Myocyte (in vitro differentiated cells): ENCODE measurements at places on chromosomes 6 and 20.

DNA sequence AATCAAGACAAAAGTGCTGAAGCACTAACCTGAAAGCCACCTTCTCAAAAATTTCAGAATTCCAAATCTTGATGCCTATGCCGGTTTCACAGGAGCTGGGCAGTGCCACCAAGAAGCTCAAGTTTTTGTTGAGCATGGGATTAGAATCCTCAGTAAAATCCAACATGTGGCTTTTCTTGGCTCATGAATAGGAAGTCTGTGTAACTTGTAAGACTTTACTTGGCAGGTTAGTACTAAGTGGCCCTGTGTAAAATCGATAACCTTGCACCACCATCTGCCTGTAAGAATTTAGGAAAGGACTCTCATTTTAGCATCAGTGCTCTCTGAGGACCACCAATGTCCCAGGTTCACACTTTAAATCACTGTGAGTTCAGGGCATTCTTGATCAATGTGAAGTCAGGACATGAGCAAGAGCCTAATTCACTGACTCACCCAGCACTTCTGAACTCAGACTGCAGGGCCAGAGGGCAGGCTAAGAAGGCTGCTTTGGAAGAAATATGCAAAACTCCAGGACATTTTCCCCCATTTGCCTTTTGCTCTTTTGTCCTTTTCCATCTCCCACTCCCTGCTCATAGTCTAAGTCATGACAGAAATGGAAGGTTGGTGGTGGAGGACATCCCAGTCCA, 113.2 kb downstream of the EDN1 start:
- no peak for DNase-seq

DNA sequence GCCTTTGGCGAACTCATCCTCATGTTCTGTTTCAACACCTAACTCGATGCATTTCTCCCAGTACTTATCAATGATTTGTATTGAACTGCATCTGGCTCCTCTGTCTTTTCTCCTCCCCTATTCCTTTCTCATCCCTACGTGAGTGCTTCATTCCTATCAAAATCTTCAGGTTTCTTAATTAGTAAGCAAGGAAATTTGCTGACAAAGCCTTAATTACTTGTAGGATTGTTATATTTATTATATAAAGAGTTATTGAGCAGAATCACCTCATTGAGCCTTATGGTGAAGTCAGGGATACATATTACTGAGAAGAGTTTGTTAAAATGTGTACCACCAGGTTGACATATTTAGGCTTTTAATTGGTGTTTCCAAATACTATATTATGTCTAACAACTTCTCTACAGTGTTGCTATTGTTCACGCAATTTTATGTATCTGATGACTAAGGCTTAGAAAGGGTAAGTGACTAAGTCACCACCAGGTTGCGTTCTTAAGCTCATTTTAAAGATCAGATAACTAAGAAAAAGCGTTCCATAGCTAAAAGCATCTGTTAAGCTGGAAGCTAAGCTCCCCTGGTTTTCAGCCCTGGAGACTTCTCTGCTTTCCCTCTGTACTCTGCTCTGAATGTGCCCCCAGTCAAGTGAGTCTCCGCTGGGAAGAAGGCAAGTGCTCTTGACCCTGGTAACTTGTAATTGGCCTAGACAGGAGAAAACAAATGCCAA, 18.9 kb downstream of the SCGN start:
- DNase-seq: peak; percentile 6

DNA sequence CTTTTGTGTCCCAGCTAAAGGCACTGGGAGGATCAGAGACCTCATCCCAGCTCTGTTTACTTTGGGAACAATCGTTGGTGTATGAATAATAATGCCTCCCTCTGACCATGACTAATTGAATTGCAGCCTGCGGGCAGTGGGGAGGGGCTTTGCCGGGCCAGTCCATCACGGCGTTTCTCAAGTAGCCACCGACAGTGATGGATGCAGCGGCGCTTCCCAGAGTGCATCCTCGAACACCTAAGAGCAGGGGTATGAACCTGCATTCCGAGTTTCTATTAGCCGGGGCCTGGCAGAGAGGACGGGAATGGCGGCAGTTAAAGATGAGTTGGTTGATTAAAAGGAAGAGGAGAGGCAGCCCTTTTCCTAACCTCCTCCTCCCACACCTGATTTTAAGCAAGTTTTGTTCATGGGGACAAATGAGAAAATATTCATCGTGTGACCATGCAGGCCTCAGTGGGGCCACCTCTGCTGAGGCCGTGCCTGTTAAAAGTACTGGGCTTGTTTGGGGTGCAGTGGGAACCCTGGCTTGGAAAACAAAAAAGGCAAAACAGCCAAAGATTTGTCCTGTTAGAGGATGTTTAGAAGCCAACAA, 154.1 kb downstream of the FOXA2 start:
- DNase-seq: peak; percentile 3

DNA sequence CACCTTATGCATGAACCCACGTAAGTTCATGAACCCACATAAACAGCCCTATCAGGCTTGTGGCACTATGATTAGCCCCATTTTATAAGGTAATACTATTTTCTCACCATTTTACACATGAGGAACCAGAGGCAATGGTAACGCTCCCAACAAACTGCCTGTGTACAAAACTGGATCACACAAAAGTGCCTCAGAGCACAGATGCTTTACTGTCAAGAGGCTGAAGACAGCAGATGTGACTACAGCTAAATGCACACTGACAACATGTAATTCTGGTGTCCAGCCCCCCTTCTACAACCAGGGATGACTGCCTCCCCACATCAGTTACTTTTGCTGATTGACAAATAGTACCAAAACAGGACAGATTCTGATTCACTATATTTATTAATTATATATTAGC, 69.6 kb downstream of the GMDS start:
- no peak for DNase-seq

DNA sequence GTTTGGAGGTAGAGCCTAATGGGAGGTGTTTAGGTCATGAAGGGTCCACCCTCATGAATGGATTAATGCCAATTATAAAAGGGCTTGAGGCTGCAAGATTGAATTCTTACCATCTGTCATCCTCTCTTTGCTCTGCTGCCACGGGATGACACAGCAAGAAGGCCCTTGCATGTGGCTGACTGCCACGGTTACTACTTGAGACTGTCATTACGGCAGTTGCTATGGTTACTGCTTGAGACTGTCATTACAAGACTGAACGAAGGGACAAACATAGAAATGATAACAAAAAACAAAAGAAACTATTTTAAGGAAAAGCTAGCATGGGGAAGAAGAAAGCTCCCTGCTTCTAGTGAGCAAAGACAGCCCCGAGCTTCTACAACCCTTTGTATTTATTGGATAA, 715.0 kb downstream of the TFAP2A start:
- DNase-seq: peak; percentile 26

DNA sequence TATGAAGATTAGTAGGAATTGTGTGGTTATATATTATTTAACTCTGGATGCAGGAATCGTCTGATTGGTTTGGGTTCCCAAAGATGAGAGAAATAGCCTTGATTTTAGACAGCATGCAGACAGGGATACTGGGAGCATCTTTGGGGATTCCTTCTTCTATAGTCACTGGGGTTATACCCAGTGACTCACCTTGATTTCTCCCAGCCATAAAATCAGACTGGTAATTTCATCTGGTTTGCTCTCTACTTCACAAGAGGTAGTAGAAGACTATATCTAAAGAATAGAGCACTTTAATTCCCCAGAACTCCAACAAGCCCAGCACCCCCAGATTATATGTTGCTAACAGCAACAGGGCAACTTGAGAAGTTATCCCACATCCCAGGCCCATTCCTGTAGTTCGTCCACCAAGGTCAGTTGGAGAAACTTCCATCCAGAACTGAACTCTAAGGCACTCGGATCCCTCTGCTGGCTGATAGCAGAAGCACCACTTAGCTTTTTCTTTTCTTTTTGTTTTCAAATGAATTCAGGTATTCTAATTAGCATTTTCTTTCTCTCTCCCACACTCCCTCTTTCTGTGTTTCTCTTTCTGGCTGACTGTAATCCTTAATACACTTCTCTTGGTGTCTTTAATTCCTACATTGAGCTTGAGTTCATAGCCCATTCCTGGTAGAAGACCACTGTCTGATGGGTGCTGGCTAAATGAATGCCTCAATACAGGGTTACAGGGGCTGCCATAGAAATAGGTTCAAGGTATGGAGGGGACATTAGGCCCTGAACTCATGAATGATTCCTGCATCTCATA, 20.4 kb upstream of the EFHC1 start:
- DNase-seq: peak; percentile 63

DNA sequence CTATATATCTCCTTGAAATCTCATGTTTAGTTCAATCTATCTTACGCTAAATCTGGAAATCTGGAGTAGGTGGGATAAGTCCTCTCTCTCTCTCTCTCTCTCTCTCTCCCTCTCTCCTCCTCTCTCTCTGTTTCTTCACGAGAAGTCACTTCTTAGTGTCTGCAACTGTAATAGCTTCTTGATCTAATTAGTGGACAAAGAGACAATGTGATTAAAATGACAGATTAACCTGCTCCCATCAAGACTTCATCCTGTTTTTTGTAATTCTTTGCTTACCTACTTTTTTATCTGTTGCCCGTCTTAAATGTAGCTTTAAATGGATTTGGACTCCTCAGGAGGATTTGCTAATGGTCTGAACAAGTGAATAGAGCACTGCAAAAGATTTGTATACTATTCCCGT, 2.5 kb upstream of the FYN start:
- DNase-seq: no peak

- no peak for DNase-seq
Measured at GRCh38 chr20:47534405-47534804, 32.7 kb downstream of the NCOA3 start.

DNA sequence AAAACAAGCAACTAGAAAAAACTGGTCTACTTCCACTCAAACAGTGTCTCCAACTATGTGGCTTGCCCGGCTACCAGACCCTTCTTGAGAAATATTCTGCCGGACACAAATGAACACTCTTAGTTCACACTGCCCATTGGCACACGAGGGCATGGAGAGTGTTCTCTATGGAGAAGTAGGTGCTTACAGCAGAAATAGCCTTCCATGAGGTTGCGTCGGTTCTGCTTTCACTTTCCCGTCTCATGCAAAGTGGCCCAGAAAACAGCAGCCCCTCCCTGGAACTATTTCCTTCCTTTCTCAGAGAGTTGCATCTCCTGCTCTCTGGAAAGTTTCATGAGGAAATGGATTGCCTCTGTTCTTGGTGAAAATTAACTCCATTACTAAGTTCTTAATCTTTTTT, 9.5 kb upstream of the HLA-DOA start:
- DNase-seq: peak; percentile 43

GRCh38 chr6:8703059-8703458, 267.7 kb upstream of the SLC35B3 start:
- no peak for DNase-seq

DNA sequence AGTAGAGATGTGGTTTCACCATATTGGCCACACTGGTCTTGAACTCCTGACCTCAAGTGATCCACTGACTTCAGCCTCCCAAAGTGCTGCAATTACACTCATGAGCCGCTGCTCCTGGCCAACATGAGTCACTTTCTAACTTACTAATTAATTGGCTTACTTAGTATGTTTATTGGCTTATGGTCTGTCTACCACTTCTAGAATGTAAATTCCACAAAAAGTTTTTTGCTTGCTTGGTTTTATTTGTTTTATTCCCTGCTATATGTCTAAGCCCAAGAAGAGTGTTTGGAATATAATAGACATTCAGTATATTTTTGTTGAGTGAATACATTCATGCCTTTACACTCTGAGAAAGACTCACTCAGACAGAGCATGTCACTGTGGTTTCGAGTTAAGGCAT, 86.0 kb downstream of the SAMD3 start:
- DNase-seq: no peak

GRCh38 chr20:64107736-64108457, 532 bp upstream of the NPBWR2 start:
- no peak for DNase-seq

- DNase-seq: peak; percentile 46
Measured at GRCh38 chr20:16612706-16613105, 39.5 kb upstream of the KIF16B start.

DNA sequence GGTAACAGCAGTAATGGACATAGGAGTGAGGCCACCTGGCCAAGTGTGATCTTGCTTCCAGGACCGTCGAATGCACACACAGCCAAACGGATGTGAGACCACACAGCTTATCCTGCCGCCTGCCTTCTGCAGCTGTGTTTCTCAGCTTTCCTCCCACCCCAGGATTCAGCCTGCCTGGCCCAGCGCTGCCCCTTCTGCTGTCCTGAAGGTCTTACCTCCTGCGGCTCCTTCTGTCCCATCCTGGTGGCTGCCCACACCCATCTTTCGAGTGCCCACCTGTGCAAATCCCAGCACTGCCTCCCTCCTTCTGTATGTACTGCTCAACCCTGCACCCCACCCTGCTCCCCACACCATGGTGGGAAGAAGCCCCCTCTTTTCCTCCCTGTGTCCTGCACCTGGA, 49.4 kb upstream of the DACT2 start:
- DNase-seq: no peak

DNA sequence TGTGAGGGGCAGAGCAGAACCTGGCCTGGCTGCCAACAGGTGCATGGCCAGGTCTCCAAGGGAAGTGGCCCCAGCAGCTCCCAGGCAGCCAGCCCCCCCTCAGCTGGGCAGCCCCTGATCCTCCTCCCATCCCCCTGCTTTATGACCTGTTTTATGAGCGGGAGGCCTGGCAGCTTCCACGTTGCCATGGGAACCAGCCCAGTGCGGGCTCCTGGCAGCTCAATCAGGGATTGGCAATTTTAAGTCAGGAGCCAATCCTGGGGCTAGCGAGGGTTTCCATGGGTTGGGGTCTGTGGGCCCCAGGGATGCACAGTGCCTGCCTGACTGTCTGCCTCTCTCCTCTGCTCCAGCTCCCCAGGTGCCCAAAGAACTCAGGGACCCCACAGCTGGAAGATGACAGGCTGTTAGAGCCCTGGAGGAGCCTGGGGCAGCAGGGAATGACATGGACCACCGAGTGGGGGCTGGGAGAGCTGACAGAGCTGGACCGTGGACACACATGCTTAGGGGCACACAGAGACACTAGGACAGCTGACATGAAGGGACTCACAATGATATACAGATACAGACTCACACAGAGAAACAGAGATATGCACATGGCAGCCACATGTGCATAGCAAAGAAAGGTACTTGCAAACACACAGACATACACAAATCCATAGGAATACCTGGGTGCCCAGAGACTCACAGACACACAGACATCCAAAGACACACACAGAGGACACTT, 56.5 kb upstream of the SIRPA start:
- DNase-seq: no peak

GRCh38 chr6:109474995-109475394, 8.0 kb downstream of the ZBTB24 start:
- DNase-seq: no peak

DNA sequence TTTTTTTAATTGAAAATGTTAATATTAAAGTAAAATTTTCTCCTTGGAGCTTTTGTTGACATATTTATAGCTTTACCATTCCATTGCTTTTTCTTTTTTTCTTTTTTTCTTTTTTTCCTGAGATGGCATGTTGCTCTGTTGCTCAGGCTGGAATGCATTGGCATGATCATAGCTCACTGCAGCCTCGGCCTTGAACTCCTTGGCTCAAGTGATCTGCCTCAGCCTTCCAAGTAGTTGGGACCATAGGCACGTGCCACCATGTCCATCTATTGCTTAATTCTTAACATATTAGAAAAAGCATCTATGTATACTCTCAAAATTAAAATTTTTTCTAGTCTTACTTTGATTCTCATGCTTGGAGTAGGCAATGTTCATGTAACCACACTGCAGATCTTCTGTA, 43.0 kb downstream of the RALGAPB start:
- DNase-seq: no peak
